Pancreas (tissue), 10 donors: ENCODE measurements at places on chromosomes 2 and 18.

- no peak for DNase-seq
These were observed 65.3 kb upstream of the DNER start for GRCh38 chr2:229779650-229780049.

- no peak for DNase-seq
These were observed 121.4 kb downstream of the ANTXR1 start for GRCh38 chr2:69134306-69134945.

- DNase-seq, result no peak
These were observed 82.8 kb downstream of the POLE4 start for GRCh38 chr2:75041226-75041625.

GRCh38 chr2:12979066-12979465, 262.3 kb downstream of the TRIB2 start:
- DNase-seq, result no peak

- no peak for DNase-seq
These were observed 569.7 kb downstream of the RIT2 start for GRCh38 chr18:42545825-42546224.

- no peak for DNase-seq
These were observed 308.6 kb downstream of the RNF144A start for GRCh38 chr2:7225848-7226247.

- no peak for DNase-seq
These were observed 573.5 kb upstream of the SETBP1 start for GRCh38 chr18:44107187-44107586.

DNA sequence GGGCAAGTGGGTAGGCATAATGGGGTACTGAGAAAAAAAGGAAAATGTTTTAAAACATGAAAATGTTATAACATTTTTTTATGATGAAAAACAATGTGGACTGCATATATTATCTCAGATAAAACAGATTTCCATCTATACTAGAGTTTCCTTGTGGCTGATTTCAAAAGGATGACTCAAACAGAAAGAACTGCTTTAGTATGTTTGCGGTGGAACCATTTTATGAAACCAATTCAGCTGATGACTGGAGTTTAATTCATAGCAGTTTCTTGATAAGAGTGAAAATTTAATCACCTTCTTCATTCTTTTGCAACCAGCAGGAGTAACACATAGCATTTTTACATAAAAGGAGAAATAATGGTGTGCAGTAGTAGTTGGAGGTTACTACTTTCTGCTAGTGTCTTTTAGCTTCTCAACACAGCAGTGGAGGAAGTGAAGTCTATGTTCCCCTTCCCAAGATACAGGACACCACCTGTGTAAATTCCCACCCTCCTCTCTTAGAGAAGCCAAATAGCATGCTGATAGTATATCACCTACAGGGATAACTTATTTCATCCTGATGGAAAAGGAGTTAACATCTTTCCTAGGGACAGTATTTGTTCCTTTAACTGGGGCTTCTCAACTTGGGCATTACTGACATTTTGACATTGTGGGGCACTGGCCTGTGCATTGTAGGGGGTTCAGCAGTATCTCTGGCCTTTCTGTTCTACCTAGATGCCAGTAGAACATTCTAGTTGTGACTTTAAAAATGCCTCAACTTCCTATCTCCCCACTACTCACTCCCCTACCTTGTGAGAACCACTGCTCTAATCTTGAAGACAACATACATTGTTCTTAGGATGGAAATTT, 29.9 kb downstream of the PELI1 start:
- no peak for DNase-seq

DNA sequence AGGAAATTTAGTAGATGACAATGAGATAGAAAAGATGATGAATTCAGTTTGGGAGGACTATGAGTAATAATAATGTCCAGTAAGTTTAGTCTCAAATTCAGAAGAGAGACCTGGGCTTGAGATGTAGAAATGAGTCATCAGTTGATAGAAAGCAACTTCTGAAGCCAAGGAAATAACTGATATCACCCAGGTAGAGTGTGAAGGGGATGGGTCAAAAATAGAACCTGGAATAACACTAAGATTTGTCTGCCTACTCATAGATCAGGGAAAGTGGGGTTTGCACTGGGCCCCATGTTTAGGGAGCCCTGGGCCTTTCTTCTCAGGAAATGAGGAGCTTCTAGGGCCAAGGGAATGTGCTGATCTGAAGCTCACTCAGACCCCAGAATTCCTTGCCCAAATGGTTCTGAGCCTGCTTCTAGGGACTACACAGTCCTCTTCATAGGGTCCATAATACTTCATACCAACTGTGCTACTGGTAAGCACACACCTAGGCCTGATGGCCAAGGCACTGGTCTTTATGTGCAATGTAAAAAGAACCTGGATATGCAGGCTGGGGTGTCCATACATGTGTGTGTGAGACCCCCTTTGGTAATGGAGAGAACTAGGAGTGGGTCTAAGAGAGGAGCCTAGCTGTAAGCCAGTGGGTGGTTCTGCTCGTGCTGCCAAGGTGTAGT, 141.2 kb downstream of the IKZF2 start:
- no peak for DNase-seq

- no peak for DNase-seq
These were observed 35.9 kb downstream of the PTGR3 start for GRCh38 chr18:75173125-75173432.

GRCh38 chr2:235366807-235367206, 127.0 kb upstream of the AGAP1 start:
- DNase-seq, result no peak

GRCh38 chr18:8020132-8020846, 453.2 kb downstream of the PTPRM start:
- DNase-seq, result no peak

GRCh38 chr2:191488135-191488534, 189.8 kb upstream of the NABP1 start:
- no peak for DNase-seq

DNA sequence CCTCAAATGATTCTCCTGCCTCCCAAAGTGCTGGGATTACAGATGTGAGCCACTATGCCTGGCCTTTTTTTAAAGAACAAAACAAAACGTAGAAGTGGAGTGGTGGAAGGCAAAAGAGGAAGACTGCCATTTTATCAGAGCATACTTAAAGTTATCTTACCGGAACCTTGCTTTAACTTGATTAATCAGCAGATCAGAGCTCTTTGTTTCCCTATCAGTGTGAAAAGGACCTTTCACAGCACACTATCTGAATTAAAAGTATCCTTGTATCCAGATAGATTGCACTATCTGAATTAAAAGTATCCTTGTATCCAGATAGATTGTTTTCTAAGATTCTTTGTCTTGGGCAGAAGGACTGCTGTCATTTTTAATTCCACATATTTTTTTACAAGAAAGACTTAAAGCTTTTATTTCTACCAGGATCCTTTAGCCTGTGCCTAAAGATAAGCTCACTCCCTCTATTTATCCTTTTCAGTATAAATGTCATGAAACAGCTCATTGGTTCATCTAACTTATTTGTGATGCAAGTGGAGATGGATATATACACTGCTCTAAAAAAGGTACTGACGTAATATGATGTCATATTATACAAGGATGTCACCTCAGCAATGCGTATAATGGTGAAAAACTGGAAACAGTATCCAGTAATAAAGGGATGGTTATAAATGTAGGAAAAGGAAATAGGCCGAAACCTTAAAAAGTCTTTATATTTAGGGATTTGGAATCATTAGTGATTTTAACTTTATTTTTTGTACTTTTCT, 17.8 kb downstream of the GMCL1 start:
- DNase-seq, result no peak

DNA sequence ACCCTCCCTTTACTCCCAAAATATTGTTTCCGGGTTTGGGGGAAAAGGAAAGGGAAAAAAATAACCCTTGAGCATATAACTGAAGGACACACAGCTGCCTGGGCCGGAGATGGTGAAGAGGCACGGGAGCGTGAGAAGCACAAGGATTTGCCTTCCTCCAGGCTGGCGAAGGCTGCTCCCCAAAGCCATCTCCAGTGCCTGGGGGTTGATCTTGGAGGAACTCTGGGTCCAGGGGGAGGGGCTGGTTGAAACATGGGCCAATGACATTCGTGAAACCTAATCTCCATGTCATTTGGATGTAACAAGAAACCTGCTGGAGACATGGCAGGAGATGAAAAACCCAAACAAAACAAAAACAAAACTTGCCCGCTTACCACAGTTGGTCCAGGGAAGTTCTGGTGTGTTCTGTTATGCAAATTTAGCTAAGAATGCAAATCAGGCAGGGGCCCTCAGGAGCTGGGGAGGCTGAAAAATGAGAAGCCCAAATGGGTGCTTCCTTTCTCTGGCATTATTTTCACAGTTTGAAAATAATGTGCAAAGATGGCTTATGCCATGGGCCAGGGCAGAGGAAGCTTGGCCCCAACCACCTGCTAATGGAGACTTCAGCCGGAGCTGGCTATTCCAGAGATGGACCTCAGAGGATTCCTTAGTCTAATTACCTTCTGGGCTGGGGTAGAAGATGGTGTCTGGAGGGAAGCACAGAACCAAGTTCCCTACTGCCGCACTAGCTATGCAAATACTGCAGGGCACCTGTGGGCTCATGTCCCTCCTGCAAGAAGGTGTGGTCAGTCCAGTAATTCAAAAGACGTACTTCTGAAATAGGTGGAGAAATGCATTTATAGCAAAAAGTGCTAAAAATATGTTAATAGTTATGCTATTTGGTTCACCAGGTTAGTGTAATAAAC, 180.9 kb downstream of the BCL2 start:
- no peak for DNase-seq

DNA sequence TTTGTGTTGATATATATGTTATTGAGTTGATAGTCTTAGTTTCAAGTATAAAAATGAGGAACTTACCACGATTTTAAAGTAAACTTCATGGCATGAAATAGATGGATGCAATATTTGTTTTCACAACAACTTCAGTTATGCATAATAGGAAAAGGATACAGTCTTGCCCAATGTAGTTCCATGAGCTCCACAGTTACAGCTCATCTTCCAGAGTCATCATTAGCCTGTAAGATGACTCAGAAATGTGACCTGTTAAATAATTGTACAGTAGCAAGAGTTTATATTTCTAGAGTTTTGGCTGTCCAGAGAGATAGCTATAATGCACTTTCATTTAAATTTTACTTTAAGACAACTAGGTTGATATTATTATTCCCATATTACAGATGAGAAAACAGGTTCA, 80.9 kb upstream of the ARHGAP28 start:
- no peak for DNase-seq

DNA sequence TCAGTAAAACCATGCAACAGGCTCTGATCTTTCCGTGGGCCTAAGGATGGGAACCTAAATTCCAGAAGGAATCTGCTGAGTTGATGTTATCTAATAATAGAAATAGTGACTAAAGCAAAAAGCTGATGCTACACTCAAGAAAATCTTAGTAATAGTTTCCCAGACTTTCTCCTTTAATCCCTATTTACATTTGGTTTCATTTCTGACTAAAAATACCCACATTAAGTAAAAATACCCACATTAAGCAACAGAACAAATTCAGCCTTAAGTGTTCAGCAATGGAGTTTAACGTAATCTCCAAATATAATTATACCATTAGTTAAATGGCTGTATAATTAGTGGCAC, 50.3 kb downstream of the CCBE1 start:
- no peak for DNase-seq

- DNase-seq, result no peak
These were observed 303.7 kb upstream of the EPAS1 start for GRCh38 chr2:45993476-45993991.

DNA sequence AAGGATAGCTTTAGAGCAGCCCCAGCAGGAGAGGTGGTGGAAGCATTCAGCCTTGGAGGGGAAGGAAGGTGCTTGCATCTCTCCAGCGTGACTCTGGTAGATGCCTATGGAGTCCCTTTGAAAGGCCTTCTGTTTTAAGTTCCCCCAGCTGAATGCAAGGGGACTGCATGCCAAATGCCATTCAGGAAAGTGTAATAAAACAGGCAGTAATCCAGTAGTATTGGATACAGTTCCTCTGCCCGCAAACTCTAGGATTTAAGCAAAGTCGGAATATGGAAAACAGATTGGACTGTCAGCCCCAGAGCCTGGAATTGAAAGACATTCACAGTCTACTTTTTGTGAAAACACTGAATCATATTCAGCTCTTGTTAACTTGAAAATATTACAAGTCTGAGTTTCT, 125.2 kb upstream of the GAREM1 start:
- no peak for DNase-seq

DNA sequence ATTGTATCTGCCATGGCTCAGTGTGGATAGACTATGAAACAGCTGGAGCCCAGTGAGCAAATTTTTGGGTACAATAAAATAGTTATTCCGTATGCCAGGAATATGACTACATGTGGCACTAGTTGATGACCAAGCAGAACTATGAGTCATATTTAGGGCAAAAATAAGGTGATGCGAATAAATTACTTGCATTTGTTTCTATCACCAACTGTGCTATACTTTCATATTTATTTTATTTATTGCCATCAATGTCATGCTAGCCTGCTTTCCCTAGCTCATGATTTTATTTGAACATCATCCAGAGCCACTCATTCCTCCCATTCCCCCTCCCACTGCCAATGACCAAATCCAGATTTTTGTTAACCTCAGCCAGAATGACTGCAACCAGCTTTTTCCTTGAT, 13.3 kb upstream of the FAP start:
- no peak for DNase-seq

DNA sequence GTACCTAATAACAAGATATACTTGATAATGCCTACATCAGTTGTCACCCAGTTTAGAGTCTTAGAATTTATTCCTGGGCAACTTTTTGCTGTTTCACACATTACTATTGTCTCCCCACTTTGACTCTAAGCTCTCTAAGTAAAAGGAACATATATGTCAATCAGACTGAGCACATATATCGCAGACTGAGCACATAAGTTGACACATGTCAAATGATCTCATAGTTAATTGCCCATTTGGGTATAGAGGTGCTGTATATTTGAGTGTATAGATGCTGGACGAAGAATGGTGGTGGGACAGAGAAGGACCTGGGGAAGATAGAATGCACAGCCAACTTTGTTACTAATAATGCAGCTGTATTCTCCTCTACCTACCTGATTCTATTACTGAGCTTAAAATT, 746.0 kb upstream of the CDH2 start:
- DNase-seq, result no peak

- no peak for DNase-seq
These were observed 133.4 kb upstream of the LRRTM1 start for GRCh38 chr2:80437959-80438358.

DNA sequence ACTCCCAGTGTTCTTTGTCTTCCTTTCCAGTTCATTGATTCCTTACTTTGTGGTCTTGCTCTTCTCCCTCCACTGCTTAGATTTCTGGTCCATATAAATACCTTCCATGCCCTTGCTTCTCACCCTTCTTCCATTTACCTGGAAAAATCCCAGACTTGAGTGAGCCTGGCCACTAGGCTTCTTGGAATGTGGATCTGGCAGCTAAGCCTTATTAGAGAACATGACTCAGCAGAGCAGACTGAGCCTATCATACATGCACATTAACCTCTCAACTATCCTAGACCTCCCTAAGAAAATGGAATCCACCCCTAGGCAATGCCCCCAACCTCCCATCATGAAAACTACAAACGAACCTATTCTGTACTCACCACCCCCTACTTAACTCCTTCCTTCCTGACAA, 127.7 kb downstream of the RHBDD1 start:
- DNase-seq, result no peak

- DNase-seq, result no peak
These were observed 140.7 kb downstream of the ZNF516 start for GRCh38 chr18:76354348-76354747.
